ENCODE measurements at places on chromosomes 4 and X. TPM values are rescaled to one million over a fixed set of nuclear protein-coding genes. Genes with fewer than 3 reads are reported as not detected.

The PRPS2 gene
- 56.3 TPM for total RNA-seq

The EDA2R gene
- total RNA-seq: 31.1 TPM

The DSPP gene
- not detected for total RNA-seq

The CENPVL1 gene
- total RNA-seq: under 0.01 TPM

The PABPC1L2A gene
- total RNA-seq: not detected

The DNAAF6 gene
- total RNA-seq: not detected

The TEX28 gene
- total RNA-seq: not detected

The SCRG1 gene
- total RNA-seq: not detected

The MAGEC3 gene
- not detected for total RNA-seq

The TCEANC gene
- total RNA-seq: 2.9 TPM

The GAGE12E gene
- total RNA-seq: not detected

The IQSEC2 gene
- 5.9 TPM for total RNA-seq

The ADH7 gene
- total RNA-seq: not detected

The BTC gene
- under 0.01 TPM for total RNA-seq

The FRMD7 gene
- under 0.01 TPM for total RNA-seq

The ATP1B4 gene
- not detected for total RNA-seq

The RAB33A gene
- total RNA-seq: 0.39 TPM

The USP17L5 gene
- not detected for total RNA-seq

The HGFAC gene
- total RNA-seq: not detected

The STK26 gene
- total RNA-seq: 8.1 TPM

The RHOXF1 gene
- not detected for total RNA-seq

The RPL9 gene
- 1,930 TPM for total RNA-seq

The TASL gene
- total RNA-seq: not detected

The GPR82 gene
- total RNA-seq: not detected

The MAGED4B gene
- total RNA-seq: 5.1 TPM

The IRF2 gene
- total RNA-seq: 22.9 TPM

The FRAS1 gene
- 28.3 TPM for total RNA-seq

The CCDC160 gene
- total RNA-seq: not detected

The SPATA18 gene
- total RNA-seq: 15.4 TPM

Data from subcutaneous preadipocyte (primary cell).